Naive thymus-derived CD8-positive, alpha-beta T cell (primary cell): ENCODE measurements at places on chromosomes 13 and 19.

DNA sequence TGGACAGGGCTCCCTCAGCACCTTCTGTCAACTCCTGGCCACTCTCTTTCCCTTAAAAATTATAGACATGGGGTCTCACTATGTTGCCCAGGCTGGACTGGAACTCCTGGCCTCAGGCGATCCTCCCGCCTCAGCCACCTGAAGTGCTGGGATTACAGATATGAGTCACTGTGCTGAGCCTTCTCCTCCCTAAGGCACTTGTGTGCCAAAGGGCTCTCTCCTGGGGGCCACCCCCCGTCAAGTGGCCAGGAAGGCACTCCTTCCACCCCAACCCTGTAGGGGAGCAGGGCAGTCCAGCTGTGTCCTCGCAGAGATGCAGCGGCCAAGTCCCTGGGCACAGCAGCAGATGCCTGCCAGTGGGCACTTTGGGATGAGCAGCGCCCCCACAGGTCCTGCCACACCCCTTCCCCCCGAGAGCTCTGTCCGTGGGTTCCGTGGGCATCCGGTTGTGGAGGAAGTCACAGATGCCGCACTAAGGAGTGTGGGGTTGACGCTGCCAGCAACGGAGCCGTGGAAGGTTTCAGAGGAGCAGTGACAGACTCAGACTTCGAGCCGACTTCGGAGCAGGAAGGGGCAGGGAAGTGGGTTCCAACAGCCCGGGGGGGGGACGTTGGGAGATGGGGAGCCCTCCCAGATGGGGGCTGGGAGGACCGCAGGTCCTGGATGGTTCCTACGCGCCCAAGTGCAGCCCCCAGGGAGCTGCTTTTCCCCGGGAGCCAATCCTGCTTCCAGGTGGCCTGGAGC lies 3.3 kb upstream of the UQCR11 start:
- no peak for DNase-seq

DNA sequence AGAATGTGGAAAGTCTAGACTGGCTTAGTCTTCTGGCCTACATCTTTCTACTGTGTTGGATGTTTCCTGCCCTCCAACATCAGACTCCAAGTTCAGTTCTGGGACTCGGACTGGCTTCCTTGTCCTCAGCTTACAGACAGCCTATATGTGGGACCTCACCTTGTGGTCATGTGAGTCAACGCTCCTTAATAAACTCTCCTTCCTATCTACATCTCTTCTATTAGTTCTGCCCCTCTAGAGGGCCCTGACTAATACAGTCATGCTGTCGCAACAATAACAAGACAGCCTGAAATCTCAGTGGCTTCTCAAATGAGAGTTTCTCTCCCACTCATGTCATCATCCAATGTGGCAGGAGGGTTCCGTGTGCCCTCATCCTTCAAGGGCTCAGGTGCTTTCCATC lies 347.8 kb downstream of the MZT1 start:
- DNase-seq = no peak

GRCh38 chr13:47216176-47216822 lies 319.4 kb upstream of the HTR2A start:
- no peak for DNase-seq

GRCh38 chr13:90272356-90272755 lies 1075.1 kb upstream of the MIR17HG start:
- no peak for DNase-seq

DNA sequence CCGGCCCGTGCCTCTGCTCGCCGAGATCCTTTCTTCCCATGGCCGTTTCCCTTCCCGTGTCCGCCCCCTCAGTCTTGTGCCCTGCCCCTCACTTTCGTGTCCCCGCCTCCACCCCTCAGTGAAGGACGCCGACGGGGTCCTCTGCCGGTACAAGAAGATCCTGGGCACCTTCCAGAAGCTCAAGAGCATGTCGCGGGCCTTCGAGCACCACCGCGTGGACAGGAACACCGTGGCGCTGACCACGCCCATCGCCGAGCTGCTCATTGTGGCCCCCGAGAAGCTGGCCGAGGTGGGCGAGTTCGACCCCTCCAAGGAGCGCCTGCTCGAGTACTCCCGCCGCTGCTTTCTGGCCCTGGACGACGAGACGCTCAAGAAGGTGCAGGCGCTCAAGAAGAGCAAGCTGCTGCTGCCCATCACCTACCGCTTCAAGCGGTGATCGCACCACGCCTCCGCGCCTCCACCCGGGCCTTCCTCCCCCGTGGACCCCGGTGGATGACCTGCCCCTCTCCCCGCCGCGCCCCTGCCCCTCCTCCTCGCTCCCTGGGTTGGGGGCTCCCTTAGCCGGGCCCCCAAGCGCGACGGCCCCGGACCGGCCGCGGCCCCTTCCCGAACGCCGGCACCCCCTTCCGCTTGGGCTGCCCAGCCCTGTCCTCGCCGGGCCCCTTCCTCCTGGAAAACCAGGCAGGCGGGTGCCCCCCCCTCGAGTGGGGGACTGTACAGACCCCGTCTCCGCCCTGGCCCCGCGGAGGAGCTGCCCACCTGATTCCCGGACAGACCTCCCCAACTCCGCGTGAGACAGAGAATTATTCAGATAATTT lies 2.3 kb upstream of the U2AF2 start:
- DNase-seq = no peak

DNA sequence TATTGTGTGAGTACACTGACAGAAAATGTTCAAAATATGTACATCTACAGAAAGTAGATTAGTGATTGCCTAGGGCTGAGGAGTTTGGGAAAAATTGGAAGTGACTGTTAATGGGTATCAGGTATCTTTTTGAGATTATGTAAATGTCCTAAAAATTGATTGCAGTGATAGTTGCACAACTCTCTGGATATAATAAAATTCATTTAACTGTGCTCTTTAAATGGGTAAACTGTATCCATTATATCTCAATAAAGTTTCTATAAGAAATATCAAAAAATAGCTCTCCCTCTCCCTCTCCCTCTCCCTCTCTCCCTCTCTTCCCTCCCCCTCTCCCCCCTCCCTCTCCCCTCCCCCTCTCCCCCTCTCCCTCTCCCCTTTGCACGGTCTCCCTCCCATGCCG lies 9.4 kb upstream of the ZNF227 start:
- DNase-seq = no peak

- DNase-seq = no peak
Observed at GRCh38 chr13:63167699-63168337, 1752.2 kb upstream of the PCDH20 start.

- DNase-seq = no peak
Observed at GRCh38 chr19:33814181-33815165, 17.8 kb downstream of the KCTD15 start.

DNA sequence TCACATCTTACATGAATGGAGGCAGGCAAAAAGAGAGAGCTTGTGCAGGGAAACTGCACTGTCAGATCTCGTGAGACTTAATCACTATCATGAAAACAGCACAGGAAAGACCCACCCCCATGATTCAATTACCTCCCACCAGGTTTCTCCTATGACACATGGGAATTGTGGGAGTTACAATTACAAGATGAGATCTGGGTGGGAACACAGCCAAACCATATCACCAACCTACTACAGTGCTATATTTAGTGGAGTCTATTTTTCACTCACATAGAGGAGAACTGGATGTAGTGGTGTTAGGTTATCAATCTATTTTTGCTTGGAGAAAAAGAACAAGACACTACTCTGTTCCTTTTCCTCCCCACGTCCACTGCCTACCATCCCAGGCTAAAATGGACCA lies 276.6 kb downstream of the KCTD12 start:
- DNase-seq = no peak
